Right lobe of liver (tissue), 6 donors: ENCODE measurements at places on chromosomes 3 and 15.
A peak's percentile ranks its signal among the peaks of the same experiment; 100 is the strongest.

- no peak for DNase-seq
Measured at GRCh38 chr3:181265750-181266333, 276.3 kb upstream of the DNAJC19 start.

DNA sequence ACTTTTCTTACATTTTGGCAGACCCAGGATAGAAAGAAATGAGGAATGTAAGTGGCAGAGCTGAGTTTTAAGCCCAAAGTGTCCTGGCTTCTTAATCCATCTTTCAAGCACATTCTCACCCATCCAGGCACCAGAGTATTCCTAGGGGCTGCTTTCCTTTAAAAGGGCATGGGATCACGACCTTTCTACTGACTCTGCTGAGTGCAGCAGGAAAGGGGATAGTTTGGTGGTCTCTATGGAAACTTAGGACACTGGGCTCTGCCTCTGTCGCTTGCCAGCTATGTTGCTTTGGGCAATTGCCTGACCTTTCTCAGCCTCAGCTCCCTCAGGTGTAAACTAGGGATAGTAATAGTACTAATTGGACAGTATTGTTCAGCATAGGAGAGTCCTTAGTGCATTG, 458.4 kb downstream of the PDCD6IP start:
- no peak for DNase-seq

- no peak for DNase-seq
Measured at GRCh38 chr3:95408464-95408862, 1345.6 kb downstream of the NSUN3 start.

DNA sequence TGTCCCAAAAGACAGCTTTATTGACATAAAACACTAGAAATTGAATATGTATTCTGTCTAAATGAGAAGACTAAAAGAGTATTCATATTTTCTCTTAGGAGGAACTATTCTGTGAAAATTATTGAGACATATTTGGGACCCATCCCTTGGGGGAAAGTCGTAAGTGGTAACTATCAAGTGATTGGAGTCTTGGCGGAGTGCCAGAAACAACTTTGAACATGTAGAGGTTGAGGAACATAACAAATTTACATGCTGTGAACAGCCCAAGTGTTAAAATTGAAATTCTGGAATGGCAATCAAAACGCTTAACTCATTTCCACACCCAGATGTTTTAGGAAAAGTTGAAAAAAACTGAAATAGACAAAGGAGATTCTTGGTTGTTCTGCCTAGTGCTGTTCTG, 1034.6 kb downstream of the NSUN3 start:
- DNase-seq: no peak

- no peak for DNase-seq
Measured at GRCh38 chr3:16211176-16211904, 36.9 kb downstream of the GALNT15 start.

DNA sequence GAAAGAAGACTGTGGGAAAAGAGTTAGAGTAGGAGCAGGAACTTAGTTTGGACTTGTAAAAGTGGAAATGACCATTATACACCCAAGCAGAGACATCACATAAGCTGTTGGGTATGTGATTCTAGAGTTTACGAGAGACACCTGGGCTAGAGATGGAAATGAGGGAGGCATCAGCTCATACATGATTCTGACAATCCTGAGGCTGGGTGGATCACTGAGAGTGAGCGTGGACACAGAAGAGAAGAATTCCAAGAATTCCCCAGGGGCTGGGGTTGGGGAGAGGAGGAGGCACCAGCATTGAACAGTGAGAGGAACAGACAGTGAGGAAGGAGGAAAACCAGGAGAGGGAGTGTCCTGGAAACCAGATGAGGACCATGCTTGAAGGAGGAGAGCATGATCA, 113.5 kb downstream of the KCNAB1 start:
- DNase-seq: no peak

GRCh38 chr15:74385733-74386132, 18.3 kb upstream of the CYP11A1 start:
- DNase-seq: no peak

DNA sequence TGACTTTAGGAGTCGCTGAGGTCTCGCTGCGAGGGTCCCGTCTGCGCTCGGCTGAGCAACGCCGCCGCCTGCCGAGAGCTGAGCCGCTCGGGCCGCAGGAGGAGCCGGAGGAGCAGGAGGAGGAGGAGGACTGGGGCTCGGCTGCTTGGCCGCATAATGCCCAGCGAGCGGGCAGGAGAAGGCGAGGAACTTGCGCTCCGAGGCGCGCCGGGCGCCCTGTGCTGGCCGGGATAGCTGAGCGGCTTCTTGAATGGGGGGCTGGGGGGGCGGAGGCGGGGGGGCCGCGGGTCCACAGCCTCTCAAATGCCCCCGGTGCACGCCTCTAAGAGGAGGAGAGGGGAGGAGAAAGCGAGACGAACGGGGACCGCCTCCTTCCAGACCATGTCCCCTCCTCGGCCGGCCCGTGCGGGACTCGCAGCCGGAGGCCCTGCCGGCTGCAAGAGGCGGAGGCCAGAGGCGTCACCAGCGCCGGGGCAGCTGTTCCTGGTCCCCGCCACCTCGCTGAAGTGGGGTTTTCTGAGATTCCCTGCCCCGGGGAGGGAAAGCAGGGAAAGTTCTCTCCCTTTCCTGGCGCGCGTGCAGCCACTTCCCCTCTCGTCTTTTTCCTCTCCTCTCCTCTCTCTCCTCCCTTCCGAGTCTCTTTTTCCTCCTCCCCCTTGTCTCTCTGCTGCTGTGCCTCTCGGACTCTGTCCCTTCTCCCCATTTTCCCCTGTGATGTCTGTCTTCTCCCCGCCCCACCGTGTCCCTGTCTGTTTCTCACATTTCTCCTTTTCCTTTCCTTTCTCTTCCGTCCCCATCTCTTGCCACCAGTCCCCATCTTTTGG, at the start of gene ADAMTS9:
Gene ADAMTS9 (minus strand): TSS at position 220 of the 824 bp plus-strand sequence. CDS start 343 bp downstream, outside the sequence.
- peak; percentile 82 for DNase-seq

GRCh38 chr3:123767009-123767372, 117.1 kb downstream of the MYLK start:
- no peak for DNase-seq

DNA sequence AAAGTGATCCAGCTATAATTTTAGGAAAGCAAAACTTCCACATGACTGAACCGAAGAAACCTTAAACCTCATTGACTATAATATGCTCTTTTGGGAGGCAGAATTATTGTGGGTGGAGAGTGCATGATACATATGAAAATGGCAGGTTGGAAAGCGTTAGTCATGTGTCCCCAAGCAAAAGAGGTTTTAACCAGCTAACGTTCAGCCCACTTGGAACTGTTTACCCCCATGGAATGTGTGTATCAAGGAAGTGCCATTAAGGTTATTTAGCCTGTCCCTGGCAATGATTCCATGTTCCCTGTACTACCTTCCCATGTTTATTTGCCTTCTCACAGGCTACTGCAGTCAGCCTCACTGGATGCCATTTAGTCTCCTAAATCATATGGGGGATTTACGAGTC, 44.1 kb upstream of the LRRC58 start:
- no peak for DNase-seq

DNA sequence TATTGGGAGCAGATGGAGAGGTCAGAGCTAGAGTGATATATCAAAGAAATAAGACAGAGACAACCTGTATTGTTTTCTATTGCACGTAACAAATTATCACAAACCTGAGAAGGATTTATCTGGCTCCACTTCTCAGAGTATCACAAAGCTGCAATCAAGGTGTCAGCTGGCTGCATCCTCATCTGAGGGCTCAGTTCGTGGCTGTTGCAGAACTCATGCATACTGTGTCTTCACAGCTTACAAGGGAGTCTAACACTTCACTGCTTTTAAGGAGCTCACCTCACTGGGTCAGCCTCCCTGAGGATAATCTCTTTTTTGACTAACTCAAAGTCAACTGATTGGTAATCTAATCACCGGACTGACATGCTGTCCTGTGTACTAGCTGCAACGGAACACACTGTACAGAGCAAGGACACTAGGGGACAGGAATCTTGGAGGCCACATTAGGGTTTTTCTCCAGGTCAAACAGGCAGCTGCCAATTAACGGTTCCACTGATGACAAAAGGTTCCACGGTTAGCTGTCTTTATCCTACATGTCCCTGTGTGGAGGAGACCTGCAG, 1006.8 kb upstream of the SEMA6D start:
- DNase-seq: no peak

- no peak for DNase-seq
Measured at GRCh38 chr3:105614288-105615030, 247.8 kb downstream of the ALCAM start.

DNA sequence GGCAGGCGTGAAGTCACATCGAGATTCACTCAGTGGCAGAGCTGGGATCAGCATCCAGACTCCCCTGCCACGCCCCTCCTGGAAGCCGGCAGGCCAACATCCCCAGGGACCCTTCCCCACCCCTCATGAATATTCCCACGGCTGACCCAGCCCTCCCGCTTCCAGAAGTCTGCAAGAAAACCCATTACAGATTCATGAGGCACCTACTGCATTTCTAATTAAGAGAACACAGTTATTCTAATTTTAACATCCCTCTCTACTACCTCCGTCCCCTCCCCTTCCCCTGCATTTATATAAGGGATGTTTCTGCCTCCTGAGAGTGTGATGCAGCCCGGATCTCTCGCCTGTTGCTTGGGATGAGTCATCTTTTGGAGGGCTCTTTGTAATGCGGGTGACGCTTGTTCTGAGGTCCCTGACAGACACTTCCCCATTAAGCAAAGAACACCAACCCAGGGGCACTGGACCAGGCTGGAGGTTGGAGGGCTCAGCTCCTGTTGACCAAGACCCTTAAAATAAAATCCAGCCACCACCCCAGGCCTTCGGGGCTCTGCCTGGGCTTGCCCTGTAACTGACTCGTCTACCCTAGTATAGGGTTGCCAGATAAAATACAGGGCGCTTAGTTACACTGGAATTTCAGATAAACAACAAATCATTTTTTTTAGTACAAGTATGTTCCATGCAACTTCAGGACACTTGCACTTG, 118.7 kb downstream of the NUP210 start:
- DNase-seq: no peak

GRCh38 chr3:184726497-184726896, 14.6 kb upstream of the MAGEF1 start:
- no peak for DNase-seq

- DNase-seq: no peak
Measured at GRCh38 chr3:138227650-138228049, 40.5 kb downstream of the ARMC8 start.

- no peak for DNase-seq
Measured at GRCh38 chr3:196531418-196531817, 16.3 kb upstream of the SMCO1 start.

GRCh38 chr3:70386043-70386442, 73.6 kb upstream of the MDFIC2 start:
- no peak for DNase-seq

DNA sequence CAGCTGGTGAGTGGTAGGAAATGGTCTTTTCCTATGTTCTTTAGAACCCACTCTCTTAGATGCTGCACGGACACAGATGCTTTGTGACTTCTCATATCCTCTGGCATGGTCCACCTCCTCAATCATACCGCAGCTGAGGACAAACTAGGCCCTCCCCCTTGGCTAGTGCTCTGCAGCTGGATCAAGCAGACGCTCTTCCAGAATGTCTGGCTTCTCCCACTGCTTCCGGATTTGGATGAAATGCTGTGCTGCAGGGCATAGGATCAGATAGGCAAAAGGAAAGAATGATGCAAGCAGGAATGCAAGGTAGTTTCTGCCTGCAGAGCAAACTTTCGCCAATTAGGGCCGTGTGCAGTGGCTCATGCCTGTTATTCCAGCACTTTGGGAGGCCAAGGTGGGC, 75.7 kb upstream of the SLC4A7 start:
- DNase-seq: no peak

DNA sequence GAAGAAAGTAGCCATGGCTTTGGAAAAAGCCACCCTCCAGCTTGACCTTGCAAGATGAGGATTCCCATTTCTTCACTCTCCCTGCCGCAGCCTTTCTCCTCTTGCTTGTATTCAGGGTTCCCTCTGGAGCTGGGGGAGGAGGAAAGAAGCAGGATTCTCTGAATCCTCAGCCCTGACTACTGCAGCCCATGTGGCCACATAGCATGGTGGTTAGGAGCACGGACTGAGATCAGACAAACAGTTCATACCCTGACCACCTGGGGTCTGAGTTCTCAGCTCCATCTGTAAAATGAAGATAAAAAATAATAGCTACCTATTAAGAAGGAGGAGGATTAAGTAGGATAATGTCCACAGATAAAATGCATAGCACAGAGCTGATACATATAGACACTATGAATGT, 72.3 kb downstream of the NMD3 start:
- DNase-seq: no peak
